ENCODE measurements at places on chromosomes 5 and 9.

GRCh38 chr5:69492923-69493395, 369 bp downstream of the OCLN start:
- no peak for DNase-seq

GRCh38 chr9:124209279-124209678, 48.5 kb upstream of the NEK6 start:
- no peak for DNase-seq

DNA sequence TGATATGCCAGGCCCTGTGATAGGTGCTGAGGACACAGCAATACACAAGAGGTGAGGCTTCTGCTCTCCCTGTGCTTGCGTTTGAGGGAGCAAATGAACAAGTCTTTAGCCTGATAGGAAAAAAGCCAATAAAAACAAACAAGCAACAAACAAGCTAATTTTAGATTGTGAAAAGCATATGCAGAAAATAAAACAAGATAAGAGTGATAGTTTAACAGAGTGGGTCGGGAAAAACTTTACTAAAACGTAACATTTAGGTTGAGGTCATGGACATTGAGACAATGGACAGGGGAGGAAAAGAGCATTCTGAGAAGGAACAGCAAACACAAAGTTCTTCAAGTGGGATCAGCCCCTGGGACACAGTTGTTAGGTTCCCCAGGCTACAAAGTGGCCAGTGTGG, 4.3 kb downstream of the SMIM3 start:
- no peak for DNase-seq

DNA sequence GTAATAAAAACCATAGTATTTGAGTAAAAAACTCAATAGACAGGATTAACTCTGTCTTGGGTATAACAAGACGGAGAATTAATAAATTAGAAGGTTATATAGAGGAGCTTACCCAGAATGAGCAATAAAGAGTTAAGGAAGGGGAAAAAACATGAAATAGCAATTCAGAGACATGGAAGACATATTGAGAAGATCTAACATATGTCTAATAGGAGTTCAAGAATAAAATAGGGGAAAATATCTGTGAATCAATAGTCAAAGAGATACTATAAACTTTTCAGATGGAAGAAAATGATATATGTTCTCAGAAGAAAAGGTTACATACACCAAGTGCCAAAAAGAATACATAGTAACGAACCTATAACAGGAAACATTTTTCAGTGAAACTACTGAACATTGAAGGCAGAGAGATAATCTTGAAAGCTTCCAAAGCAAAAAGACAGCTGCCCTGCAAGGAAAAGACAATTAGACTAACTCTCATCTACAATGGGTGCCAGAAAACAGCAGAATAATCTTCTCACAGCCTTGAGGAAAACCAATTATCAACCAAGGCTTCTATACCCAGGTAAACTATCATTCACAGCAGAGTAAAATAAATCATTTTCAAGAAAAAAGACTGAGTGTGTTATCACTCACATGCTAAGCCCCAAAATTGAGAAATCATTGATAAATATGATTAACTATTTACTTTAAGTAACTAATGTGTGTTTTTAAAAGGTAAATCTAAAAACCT, 106.0 kb downstream of the ENC1 start:
- no peak for DNase-seq

DNA sequence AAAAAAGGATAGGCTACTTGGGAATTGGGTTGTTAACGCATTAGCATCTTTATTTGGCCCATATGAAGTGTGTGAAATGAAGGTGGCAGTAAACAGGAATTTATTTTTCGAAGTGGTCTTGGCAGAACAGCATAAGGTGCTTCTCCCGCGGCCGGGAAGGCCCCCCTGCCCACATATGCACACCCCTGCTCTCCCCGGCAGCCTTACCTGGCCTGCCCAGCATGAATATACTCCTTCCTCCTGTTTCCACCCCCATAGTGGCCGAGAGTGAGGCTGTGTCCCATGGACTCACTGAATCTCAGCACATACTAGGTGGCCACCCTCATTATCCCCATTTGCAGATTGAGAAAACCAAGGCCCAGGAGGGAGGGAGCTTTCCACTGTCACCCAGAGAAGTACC, 54.0 kb upstream of the OLFM1 start:
- DNase-seq: no peak

DNA sequence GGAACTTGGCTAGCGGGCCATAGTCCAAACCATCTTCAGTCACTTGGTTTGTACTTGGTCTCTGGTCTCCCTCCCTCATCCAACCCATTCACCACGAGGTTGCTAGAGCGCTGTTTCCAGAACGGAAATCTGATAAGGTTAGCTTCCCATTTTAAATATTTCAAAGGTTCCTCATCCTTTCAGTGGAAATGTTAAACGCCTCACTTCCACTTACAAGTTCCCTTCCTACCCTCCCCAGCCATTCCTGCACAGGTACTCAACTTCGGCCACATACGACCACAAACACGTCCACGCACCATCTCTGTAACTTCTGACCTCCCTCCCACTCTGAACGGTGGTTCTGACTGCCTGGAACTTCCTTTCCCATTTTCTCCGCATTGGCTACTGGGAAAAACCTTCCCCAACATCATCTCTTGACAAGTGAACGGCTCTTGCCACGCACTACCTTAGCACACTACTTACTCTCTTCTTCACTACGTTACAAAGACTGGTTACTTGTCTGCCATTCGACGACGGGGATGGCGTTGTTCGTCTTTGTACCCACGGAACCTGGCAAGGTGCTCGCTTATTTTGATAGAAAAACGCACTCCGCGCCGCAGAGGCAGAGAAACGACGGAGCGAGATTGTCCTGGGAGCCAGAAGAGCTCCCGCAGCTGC, 629 bp downstream of the CCNH start:
- DNase-seq: no peak

- no peak for DNase-seq
Observed at GRCh38 chr9:132833550-132834121, 44.4 kb downstream of the AK8 start.

- no peak for DNase-seq
Observed at GRCh38 chr5:172115541-172115982, 72.5 kb downstream of the STK10 start.

DNA sequence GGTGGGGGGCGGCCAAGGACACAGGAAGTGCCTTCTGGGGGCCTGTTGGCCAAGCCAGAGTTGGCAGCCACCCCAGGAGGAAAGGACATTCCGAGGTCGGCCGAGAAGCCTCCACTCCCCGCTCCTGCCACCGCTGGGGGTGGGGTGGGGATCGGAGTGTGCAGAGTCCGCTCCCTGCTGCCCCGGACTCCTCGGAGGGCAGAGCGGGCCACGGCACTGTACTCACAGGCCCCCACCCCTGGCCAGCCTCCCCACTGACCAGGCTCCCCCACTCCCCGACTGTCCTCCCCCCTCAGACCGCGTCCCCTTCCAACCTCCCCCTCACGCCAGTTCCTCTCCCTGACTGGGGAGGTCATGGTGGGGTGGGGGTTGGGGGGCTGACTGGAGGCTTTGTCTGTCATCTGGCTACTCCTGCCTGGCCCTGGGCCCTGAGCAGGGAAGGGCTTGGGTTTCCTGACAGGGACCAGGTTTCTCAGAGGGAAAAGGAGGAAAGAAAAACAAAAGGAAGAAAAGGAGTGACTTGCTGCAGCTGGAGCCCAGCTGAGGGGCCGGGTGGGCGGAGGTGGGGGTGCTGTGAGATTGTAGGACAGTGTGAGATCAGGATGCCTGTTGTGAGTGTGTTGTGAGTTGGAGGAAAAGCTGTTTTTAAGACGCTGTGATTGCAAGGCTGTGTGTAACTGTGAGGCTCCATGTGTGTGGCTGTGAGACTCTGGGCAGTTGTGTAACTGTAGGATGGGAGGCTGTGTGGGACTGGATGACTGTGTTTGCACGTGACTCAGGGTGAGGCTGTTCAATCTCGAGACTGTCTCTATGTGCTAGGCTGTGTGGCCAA, 29.7 kb downstream of the CNTFR start:
- DNase-seq: no peak

DNA sequence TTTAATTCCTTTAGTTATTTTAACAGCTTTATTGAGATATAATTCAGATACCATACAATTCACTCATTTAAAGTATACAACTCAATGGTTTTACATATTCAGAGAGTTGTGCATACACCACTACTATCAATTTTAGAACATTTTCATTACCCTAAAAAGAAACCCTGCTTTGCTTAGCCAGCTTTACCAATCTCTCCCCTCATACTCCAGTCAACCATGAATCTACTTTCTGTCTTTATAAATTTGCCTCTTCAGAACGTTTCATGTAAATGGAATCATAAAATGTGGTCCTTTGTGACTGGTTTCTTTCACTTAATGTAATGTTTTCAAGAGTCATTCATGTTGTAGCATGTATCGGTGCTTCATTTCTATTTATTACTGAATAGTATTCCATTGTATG, 24.9 kb downstream of the NIM1K start:
- no peak for DNase-seq

- DNase-seq: no peak
Observed at GRCh38 chr5:9545992-9546851, at the start of gene SEMA5A. SEMA5A (minus strand) TSS chr5:9546075; CDS start chr5:9379946, 166,129 bp downstream.

- DNase-seq: no peak
Observed at GRCh38 chr5:159886296-159886695, 30.0 kb upstream of the ADRA1B start.

DNA sequence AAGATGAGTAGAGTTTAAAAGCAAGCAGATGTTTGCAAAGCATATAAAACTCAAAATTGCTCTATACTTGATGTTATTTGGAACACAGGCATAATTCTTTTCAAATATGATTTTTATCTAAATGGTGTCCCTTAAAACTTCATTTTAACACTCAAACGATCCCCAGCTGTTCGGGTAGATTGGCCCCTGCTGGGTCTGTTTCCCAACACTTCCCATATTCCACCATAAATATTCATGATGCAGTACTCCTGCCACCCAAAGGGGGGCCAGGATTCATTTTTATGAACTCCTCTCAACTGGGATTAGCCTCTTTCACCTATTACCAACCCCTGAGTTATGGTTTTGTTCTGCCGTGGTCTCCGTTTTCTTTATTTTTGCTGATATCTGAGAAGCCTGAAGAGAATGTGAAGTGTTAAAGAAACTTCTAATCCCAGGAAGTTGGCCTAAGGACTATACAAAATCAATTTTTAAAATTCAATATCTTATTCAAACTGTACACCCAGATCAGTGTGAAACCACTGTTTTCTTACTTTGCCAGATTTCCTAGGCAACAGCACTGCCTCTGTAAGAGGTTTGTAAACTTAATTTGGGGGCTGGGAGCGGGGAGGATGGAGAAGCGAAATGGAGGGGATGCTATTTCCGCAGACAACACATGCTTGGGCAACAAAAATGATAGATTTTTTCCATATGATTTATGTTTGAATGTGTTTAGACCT, 384.1 kb downstream of the DMRT2 start:
- no peak for DNase-seq

DNA sequence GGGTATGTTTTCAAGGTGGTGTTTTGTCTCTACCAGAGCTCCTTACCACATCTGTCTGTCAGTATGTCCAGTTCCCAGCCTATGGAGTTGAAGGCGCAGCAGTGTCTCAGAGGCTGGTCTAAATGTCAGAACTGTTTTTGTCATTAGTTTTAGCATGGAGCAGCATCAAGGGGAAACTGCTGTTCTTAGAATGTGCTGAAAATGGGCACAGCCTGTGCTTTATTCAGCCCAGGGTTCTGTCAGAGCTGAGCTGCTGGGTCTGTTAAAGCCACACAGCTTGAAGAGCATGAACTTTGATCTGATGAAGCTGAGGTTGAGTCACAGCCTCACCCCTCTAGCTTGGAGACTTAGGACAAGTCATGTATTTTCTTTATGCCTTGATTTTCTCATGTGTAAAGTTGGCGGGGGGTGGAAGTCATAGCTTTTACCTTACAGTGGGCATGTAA, 71.9 kb downstream of the RALGPS1 start:
- DNase-seq: peak; percentile 35

GRCh38 chr9:72304538-72304937, 60.5 kb downstream of the ZFAND5 start:
- DNase-seq: no peak

DNA sequence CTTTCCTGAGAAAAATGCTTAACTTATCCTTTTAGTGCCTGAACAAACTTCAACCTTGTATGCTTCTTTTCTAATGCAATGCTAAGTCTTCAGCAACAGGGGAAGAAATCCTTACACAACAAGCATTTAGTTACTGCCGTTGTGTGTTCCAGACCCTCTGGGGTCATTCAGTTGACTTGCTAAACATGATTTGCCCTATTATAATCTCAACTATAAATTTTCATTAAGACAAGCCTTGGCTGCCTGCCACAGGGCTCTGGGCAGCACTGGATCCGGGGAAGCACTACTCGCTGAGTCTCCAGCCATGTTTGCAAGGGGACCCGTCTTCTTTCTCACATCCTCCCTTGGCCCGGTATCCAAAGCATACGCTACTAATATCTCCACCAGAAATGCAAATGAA, 58.1 kb downstream of the PTCH1 start:
- DNase-seq: no peak

GRCh38 chr9:124708633-124709291, 62.3 kb downstream of the NR6A1 start:
- no peak for DNase-seq

- no peak for DNase-seq
Observed at GRCh38 chr9:1285526-1285925, 235.4 kb downstream of the DMRT2 start.

GRCh38 chr5:148455185-148455584, 71.4 kb downstream of the FBXO38 start:
- no peak for DNase-seq

GRCh38 chr5:116573279-116573701, 1.3 kb downstream of the SEMA6A start:
- no peak for DNase-seq

GRCh38 chr5:128303593-128303992, 220.0 kb downstream of the SLC12A2 start:
- no peak for DNase-seq

DNA sequence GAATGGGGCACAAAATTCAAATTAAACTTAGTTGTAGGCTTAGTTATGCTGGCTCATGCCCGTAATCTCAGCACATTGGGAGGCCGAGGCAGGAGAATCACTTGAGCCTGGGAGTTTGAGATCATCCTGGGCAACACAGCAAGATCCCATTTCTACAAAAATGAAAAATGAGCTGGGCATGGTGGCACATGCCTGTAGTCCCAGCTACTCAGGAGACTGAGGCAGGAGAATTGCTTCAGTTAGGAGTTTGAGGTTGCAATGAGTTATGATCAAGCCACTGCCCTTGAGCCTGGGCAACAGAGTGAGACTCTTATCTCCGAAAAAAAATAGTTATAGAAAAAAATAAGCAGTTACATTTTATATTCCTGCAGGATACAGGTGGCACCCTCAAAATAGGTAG, 20.7 kb upstream of the GFPT2 start:
- DNase-seq: no peak

GRCh38 chr5:146607659-146608332, 91.8 kb upstream of the GPR151 start:
- no peak for DNase-seq

- DNase-seq: no peak
Observed at GRCh38 chr9:86854898-86855523, 92.3 kb downstream of the GAS1 start.

- no peak for DNase-seq
Observed at GRCh38 chr9:113381909-113382411, 5.2 kb upstream of the HDHD3 start.

- DNase-seq: no peak
Observed at GRCh38 chr9:126207256-126207655, 119.4 kb upstream of the MVB12B start.

Data from keratinocyte (primary cell).